ENCODE measurements at places on chromosomes 6 and 20.

DNA sequence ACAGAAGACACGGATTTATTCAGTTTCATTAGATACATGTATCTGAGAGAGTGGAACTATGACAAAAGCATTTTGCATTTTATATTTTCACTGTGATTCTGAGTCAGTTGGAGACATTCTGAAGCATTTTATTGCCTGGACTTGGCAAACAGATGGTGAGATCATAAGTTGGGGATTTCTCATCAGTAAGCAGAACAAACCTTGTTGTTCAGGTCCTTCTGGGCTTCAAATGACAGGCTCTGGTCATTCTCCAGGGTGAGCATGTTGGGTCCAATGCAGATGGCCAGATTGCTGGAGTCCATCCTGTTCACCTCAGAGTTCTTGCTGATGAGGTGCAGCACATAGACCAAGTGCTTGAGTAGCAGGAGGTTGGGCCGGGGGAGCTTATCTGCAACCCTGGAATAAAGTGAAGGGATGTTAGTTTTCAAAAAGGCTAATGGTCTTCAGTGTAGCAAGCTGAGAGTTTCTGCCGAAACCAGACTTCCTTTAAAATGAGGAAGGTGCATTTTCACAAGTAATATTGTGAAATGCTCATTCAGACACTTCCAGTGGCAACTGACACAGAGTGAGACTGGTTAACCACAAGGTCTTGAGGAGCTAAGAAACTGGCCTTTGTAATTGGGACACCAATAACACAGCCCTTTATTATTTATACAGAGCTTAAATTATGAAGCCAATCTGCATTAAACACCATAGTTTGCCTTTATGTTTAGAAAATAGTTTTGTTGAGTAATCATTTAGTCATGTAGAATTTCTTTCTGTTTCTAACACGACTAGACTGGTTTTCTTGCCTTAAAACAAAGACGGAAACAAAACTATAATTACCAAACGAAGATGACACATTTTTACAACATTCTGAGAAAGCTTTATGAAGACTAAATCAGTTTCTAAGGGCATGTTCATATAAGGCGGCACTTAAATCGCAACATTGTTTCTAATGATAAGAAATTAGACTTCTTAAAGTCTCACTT lies 5.6 kb downstream of the TAGAP start:
- DNase-seq = peak; percentile 89

GRCh38 chr6:45877970-45878590 lies 137.6 kb downstream of the CLIC5 start:
- DNase-seq = no peak

GRCh38 chr6:9732056-9732455 lies 682.8 kb downstream of the TFAP2A start:
- no peak for DNase-seq

DNA sequence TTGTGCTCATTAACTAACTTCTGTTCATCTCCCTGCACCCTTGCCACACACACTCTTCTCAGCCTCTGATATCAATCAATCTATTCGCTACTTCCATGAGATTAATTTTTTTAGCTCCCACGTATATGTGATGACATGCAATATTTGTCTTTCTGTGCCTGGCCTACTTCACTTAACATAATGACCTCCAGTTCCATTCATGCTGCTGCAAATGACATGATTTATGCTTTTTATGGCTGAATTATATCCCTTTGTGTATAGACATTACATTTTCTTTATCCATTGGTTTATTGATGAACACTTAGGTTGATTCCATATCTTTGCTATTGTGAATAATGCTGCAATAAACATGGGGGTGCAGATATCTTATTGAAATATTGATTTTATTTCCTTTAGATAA lies 50.8 kb upstream of the SPTLC3 start:
- no peak for DNase-seq

DNA sequence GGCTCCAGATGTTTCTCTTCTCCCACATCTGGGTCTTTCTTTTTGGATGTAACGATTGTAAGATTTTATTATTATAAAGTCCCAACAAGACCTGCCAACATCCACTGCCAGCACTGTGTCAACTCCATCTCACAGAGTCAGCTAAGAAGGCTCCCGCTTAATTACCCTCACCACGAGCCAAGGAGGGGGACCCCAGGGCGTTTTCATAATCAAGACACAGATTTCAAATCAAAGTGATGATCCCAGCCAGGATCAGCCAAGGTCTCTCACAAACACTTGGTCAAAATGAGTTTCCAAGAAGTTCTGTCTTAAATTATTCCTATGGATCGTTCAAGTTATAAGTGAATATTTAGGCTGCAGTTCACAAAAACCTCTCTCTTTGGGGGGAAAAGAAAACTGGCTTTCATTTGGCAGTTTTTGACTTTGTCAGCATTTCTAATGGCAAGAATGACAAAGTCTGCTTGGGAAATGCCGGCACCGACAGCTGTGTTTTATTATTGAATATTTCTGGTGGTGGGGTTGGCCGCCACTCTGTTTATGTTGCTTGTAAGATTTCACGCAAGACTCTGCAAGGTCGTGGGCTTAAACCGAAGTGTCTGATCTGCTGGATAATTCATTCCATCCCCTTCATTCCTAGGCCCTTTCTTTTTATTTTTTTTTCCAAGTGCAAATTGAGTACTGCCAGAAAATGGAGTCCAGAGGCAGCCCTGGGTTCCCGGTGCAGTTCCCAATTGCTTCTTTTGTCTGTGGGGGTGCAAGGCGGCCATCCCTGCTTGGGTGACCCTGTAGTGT lies 170.2 kb upstream of the PMEPA1 start:
- DNase-seq = no peak

GRCh38 chr6:118186672-118187567 lies 279.9 kb downstream of the SLC35F1 start:
- DNase-seq = no peak

GRCh38 chr6:89644864-89645263 lies 6.3 kb upstream of the LYRM2 start:
- no peak for DNase-seq

DNA sequence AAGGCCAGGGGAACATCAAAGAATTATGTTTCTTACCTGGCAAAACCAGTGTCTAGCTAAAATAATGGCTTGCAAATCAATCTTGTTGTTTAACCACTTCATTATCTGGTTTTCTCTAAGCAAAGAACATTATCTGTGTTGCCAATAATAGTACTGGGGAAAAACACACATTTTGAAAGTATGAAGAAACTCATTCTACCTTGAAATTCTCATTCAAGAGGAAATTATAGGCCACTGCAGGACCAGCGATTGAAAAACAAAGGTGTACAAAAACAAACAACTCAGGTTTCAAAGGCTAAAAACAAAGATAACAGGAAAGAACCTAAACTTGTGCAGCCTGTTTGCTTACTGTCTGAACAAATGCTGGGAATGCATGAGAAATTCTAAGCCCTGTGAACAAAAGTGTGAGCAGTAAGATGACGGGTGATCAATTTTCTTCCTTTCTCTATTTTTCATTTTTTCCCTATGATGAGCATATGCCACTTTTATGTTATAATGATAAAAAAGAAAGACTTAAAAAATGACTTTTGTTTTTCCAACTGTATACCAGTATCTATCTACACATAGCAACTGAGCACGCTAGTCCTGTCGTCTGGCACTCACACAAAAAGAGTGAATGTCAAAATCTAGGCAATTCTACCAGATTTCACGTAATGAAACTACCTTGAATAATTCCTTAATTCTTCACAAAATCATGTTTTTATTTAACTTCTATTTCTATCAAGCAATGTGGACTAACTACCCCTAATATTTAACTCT lies 117.9 kb downstream of the SGK1 start:
- DNase-seq = no peak

DNA sequence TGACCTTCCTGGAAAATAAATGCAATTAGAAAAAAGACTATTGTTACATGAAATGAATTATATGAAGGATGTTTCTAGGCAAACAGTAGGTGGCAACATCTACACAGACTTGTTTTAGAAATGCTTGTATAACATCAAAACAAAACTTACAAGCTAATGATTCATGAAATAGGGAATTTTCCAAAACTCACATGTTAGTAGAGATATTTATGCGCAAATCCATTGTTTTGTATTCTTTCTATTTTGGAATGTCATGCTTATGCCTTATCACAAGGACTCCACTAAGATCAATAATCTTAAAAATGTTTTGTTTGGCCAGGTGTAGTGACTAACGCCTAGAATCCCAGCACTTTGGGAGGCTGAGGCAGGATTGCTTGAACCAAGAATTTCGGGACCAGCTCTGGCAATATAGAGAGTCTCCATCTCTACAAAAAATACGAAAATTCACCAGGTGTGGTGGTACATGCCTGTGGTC lies 32.3 kb upstream of the LGSN start:
- DNase-seq = no peak

- DNase-seq = no peak
Measured at GRCh38 chr6:142796024-142796423, 149.0 kb downstream of the HIVEP2 start.

- no peak for DNase-seq
Measured at GRCh38 chr6:163460307-163460782, 45.8 kb downstream of the QKI start.

DNA sequence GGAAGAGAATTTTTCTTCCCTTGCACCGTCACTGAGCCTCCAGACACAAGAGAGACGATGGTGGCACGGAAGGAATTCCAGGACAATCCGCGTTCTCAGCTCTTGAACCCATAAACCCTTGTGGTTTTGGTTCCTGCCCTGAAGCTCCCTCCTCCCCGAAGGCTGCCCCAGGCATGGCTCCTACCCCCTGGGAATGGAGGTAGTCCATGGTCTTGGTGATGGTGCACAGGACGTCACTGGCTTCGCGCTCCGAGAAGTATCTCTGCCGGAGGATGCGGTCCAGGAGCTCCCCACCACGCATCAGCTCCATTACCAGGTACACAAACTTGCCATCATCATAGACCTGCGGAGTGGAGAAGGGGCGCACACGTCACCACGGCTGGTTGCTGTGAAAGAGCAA lies 47.5 kb upstream of the MPC1 start:
- DNase-seq = no peak

DNA sequence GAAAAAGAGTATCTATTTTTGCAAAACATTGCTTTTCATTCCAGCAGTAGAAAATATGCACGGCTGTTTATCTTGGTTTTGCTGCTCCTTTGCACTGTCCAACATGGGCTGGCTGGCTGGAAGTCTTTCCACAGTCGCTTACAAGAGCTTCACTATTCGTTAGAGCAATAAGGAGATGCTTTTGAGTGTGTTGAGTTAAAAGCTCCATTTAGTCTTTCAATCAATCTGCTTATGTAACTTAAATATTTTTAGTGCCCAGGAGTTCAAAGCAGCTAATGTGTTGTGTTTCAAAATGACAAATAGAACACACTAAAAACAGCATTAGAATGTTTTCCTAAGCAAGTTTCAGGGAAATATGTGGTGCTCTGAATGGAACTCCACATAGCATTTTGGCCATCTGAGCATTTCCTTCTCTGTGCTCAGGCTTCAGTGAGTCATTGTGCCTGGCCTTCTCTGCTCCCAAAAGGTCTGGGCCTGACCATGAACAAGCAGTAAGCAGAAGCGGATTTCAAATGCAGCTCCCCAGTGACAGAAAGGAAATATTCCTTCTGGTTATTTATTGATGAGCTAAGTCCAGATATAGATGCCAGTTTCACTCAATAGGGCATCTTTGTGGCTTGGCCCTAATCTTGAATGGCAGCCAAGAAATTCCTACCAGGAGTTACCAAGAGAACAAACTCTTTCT lies 580.3 kb downstream of the TENT5A start:
- DNase-seq = no peak

GRCh38 chr6:122285292-122285913 lies 114.0 kb upstream of the HSF2 start:
- DNase-seq = no peak

DNA sequence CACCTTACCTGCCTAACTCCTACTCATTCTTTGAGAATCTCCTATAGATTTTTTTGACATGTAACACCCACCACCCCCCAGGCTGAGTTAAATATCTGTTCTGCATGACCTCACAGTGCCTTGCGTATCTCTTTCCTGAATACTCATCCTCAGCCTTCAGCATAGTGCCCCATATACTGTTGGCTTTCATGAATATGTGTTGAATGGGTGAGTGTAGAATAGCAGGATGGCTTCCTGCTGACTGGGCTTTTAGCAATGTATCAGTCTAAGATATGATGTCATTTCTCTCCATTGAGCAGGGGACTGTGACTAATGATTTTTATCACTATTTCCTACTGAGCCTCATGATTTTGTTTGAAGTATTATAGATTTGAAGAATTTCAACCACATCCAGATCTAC lies 361.6 kb upstream of the MARCKS start:
- no peak for DNase-seq

DNA sequence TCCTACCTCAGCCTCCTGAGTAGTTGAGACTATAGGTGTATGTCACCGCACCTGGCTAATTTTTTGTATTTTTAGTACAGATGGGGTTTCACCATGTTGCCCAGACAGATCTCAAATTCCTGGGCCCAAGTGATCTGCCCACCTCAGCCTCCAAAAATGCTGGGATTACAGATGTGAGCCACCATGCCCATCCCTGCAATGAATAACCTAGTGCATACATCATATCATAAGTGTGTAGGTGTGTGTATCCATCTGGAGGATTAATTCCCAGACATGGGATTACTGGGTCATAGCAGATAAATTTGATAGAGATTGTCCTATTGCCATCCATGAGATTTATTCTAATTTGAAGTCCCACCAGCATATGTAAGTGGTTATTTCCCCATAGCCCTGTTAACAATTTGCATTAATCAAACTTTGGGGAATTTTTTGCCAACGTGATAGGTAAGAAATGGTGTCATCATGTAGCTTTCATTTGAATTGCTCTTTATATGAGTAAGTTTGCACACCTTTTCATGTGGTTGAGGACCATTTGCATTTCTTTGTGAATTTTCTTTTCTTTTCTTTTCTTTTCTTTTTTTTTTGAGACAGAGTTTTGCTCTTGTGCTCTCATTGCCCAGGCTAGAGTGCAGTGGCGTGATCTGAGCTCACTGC lies 29.9 kb upstream of the BACH2 start:
- no peak for DNase-seq

- no peak for DNase-seq
Measured at GRCh38 chr6:108166664-108167448, 1.0 kb downstream of the NR2E1 start.

DNA sequence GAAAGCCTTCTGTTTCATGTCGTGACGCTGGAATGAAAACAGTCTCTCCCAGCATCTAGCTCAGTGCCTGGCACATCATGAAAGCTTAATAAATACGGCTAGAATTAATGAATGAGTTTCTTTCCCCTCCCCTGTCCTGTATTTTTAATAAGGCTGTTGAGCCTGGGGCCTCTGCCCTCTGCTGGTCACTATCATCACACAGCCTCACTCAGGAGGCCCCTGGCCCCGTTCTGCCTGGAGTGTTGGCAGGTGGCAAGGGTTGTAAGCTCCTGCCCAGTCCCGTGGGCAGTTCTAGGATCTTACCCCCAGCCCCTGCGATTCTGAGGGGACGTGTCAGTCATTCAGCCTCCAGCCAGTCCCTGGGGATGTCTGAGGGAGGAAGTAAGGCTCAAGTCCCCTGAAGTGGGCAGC lies 41.4 kb downstream of the PHACTR3 start:
- no peak for DNase-seq

- no peak for DNase-seq
Measured at GRCh38 chr20:53773792-53774401, 180.3 kb upstream of the ZNF217 start.

DNA sequence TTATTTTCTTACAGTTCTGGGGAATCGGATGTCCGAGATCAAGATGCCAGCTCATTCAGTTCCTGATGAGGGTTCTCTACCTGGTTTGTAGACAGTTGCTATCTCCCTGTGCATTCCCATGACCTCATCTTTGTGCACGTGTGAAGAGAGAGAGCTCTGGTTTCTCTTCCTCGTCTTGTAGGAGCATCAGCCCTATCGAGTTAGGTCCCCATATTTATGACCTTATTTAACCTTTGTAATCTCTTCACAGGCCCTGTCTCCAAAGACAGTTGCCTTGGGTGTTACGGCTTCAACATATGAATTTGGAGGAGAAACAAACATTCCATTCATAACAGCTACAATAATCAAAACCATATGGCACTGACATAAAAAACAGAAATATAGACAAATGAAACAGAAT lies 455.3 kb downstream of the HACE1 start:
- no peak for DNase-seq
